ENCODE measurements at places on chromosomes 2 and 18.
A peak's percentile ranks its signal among the peaks of the same experiment; 100 is the strongest.

- DNase-seq: no peak
Observed at GRCh38 chr2:238978497-238978896, 130.6 kb downstream of the TWIST2 start.

- DNase-seq: no peak
Observed at GRCh38 chr18:61085761-61086160, 247.5 kb upstream of the CDH20 start.

DNA sequence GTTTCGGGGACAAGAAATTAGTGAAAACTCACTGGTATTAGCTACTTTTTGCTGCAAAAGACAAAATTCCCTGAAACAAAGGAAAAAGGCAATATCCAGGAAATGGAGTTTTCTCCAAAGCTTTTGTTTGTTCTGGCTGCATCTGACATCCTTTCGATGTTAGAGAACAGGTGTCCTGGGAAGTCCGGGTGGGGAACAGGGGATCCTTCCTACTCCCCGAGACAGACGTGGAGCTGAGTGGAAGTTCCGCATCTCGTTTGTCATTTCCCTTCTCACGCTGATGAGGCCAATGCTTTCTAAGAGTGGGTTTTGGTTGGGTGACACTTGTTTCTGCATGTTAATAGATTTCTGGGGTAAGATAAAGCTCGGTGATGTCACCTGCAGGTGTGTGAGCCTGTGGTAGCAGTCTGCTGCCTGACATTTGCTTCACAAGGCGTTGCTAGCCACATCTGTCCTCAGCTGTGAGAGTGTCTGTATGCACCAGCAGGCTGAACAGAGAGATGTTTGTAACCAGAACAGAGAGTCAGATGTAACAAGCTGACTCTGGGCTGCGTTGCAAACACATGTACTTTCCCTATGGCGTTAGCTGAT lies 125.9 kb downstream of the ACOXL start:
- peak; percentile 74 for DNase-seq

- DNase-seq: no peak
Observed at GRCh38 chr18:34859496-34859895, 149.4 kb downstream of the DTNA start.

GRCh38 chr2:80329491-80329890 lies 24.9 kb upstream of the LRRTM1 start:
- no peak for DNase-seq

GRCh38 chr2:12602661-12603060 lies 114.1 kb upstream of the TRIB2 start:
- DNase-seq: no peak

DNA sequence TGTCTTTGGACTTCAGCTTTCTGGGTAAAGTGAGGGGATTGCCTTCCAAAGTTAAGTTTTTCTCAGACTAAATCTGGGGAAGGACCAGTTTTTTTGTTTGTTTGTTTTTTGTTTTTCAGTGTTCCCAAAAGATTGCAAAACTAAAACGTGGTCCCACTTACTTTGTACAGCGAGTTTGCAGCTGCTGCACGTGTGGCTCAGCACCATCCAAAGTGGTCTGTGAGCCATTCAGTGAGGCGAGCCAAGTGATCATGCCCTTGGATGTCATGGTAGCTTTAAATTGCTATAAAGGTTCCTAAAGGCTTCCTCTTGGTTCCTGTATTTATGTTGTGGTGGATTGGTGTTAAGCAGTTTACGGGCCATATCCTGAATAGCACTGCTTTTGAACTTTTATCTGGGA lies 23.0 kb downstream of the TET3 start:
- no peak for DNase-seq

DNA sequence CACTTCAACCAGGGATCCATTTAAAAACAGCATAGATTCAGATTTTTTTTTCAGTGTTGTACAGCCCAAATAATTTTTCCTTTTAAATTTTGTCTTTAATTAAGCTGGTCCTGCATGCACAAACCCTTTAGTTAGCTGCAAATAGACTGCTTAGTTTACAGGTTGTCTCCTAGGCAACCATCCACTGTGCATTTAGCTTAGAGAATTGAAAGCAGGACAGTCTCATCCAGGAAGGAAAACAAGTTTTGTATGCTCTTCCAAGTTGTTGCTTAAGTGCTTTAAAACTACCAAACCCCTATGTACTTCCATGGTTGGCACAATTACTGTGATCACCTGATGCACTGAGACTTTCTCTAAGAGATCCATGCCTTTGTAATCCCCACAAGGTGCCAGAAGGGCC lies at the start of gene MAP3K19:
TSS of gene MAP3K19 (minus strand) at position 148 of the 400 bp plus-strand sequence. CDS start 22,800 bp downstream, outside the sequence.
- DNase-seq: no peak

GRCh38 chr18:34493566-34494358 lies 216.3 kb upstream of the DTNA start:
- no peak for DNase-seq

GRCh38 chr2:101386599-101387150 lies 628 bp downstream of the CREG2 start:
- no peak for DNase-seq

GRCh38 chr2:239114616-239115265 lies 266.9 kb downstream of the TWIST2 start:
- no peak for DNase-seq

DNA sequence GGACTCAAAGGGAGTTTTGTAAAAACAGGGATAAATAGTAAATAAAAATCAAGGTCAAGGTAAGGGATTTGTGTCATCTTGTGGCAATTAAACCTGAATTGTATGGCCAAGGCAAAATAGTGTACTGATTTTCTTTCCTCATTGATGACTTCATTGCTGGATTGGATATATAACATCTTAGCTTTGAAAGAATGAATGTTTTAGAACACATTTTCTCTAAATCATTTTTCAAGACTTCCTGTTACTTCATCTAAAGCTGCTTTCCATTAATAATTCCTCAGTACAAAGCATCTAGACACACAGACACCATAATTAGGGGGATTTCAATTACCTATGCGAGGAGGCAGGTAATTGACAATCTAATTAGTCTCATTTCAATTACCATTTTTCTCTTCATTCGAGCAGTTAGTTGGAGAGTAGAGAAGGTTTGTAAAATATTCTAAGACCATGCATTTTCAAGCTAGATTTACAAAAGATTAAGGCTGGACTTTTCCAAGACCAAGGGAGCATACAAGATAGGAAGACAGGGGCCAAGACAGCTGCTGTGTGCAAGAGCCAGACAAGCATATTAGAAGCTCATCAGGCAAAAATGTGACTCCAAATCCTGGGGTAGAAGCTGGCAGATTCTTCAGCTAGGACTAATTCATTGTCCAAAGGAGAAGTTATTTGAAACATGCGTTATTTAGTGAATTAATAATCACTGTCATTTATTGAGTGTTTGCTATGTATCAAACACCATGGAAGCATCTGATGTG lies 253.6 kb downstream of the EPHA4 start:
- no peak for DNase-seq

GRCh38 chr18:46415532-46416252 lies 241.3 kb downstream of the LOXHD1 start:
- DNase-seq: no peak

- no peak for DNase-seq
Observed at GRCh38 chr2:55118643-55119083, 68.4 kb upstream of the RTN4 start.

DNA sequence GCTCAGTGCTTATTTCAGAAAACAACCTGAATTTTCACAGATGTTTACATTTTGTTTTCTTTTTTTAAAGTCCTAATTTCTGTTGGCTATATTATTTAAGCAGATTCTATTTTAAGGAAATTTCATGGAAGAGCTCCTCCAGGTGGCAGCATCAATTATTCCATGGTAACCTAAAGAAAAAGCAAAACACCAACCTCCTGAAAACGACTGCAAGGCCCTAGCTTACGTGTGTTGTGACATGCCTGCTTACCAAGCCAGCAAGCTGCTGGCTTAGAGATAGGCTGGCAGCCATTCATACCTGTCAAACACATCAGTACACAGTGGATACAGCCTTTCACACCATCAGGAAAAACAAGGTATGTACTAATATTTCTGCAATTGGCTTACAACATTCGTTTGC lies 64.9 kb downstream of the LPIN2 start:
- no peak for DNase-seq

- no peak for DNase-seq
Observed at GRCh38 chr18:33755931-33756560, 178.0 kb downstream of the ASXL3 start.

DNA sequence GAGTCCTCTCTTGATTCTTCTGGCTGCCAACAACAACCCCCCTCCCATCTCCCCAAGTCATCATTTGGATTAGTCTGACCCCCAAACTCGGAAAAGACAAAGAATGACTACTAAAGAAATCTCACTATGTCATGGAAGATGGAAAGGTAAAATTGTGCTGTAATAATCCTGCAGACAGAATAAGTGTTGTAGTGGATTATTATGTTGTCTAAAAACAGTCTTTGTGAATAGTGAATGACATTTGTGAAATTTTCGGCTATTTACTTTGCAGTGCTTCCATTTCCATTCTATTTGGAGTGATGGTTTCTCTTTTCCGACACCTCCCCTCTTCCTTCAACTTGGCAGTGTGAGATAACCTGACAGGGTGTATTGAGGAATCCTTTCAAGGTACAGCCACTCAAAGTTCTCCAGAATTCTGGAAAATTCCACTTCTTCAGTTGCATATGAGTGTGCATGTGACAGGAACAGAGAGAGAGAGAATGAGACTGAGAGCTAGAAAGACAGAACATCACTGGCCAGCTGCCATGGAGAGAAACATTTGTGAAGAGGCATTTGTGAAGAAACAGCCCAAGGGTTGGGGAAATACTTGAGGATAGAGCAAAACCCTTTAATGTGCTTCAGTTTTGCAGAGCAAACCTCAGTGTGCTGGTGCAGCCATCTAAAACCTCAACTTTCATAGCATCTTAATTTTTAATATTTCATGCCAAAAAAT lies 141.9 kb upstream of the DLX2 start:
- no peak for DNase-seq

DNA sequence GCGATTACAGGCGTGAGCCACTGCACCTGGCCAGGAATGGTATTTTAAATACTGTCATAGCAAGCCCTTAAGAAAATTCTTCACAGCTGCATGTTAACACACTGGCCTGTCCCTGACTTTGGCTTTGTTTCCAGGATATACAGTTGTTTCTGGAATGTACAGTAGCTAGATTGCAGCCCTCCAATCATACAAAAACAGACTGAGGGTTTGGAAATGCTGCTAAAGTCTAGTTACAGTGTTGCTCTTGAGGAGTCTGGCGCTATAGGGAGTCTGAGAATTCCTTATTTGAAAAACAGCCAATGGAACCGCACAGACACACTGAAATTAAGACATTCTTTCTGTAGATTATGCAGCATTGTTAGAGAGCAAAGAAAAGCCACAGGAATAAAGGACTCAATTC lies 37.7 kb downstream of the STON1 start:
- no peak for DNase-seq

- DNase-seq: no peak
Observed at GRCh38 chr2:219278655-219279150, 463 bp upstream of the DNAJB2 start.

DNA sequence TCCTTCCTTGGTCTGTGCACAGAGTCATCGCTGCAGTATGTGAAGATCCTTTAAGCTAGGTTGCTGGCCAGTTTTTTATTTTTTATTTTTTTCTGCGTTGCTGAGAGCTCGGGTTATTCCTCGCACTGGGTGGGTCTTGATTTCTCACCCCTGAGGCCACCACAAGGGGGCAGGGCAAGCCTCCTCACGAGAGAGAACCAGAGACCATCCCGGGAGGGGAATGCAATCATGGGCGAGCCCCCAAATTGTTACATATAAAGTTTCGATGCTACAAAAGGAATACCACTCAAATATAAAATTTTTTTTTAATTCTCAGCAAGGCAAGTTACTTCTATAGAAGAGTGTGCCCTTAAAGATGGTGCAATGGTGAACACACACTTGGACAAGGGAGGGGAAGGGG lies 24.9 kb downstream of the HTR2B start:
- DNase-seq: no peak

DNA sequence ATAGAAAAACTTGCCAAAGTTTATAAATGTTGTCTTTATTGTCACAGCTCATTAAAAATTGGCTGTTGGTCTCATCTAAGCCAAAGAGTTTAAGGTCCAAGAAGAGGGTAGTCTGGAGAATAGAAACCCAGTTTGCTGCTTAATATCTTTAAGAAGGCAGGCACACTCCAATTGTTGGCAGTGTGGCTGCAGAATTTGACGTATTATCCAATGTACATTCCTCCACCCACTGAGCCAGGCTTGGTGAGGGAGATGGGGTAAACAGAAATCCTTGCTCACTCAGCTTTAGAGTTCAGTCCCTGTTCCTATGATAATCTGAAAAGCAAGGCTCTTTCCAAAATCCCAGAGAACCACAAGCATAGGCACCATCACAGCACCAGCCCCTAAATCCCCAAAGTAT lies 10.7 kb upstream of the ADD2 start:
- no peak for DNase-seq

DNA sequence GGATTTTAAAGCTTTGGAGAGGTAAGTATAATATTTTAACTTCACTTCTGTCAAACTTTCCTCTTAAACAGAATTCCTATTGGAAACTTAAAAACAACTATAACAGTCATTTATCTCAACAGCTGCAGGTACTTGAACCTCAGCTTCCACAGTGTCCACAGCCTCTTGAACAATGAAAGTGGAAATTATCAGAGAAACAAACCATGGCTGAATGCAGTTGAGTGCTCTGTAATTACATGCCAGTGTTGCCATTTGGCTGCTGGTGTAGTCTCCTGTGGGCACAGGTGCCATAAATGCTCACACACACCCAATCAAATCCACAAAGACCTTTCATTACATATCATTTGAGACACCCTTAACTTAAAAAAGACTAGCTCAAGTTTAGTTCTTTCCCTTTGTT lies 125.1 kb downstream of the CPS1 start:
- no peak for DNase-seq

GRCh38 chr2:7552825-7553570 lies 635.8 kb downstream of the RNF144A start:
- no peak for DNase-seq

DNA sequence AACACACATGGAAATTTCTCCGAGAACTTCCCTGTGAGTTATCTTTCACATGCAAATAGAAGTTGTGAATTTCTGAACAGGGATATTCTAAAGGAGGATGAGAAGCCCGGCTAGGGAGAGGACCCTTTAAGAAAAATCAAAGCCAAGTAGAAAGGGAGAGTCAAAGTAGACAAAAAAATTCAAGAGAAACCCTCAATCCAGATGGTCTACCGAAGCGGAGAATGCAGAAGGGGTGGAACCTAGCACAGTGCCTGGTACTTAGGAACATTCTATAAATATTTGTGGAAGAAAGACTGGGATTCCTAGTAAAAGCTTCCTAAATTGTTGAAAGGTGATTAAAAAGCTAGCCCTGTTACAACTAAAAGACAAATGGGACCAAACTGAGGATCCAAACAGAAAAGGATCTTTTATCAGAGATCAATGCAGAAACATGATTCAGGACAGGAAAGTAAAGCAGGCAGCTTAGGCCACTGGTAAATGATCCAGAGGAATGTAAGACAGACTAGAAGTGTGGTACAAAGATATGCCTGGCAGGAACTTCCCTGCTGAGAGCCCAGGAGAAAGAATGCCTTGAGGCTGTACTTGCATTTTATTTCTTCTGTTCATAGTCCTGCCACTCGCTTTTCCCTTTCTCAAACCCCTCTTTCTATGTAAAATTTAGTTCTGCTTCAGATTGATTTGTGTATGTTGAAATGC lies 19.5 kb upstream of the GLS start:
- no peak for DNase-seq

GRCh38 chr2:224127871-224128501 lies 88.9 kb upstream of the SERPINE2 start:
- DNase-seq: no peak
